ENCODE measurements at places on chromosomes 2 and 18.

- DNase-seq, result no peak
Observed at GRCh38 chr18:55856229-55856628, 268.2 kb upstream of the TCF4 start.

DNA sequence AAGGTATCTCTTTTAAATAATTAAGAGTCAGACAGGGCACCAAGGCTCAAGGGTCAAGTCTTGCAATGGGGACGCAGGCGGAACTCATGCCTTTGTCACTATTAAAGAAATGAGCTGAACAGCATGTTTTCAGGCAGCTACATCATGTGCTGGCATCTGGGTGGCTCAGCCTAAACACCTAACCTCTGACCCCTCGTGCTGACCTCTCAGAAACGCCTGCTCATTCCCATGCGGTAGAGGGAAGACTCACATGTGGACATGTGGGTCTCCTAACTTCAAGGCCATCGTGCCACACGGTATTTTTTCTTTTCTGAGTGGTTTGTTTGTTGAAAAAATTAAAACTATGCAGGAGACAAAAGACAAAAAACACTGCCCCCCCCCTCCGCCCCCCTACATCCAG lies 31.3 kb downstream of the CYP27C1 start:
- DNase-seq, result no peak

GRCh38 chr2:149077861-149078260 lies 39.4 kb downstream of the LYPD6B start:
- no peak for DNase-seq

DNA sequence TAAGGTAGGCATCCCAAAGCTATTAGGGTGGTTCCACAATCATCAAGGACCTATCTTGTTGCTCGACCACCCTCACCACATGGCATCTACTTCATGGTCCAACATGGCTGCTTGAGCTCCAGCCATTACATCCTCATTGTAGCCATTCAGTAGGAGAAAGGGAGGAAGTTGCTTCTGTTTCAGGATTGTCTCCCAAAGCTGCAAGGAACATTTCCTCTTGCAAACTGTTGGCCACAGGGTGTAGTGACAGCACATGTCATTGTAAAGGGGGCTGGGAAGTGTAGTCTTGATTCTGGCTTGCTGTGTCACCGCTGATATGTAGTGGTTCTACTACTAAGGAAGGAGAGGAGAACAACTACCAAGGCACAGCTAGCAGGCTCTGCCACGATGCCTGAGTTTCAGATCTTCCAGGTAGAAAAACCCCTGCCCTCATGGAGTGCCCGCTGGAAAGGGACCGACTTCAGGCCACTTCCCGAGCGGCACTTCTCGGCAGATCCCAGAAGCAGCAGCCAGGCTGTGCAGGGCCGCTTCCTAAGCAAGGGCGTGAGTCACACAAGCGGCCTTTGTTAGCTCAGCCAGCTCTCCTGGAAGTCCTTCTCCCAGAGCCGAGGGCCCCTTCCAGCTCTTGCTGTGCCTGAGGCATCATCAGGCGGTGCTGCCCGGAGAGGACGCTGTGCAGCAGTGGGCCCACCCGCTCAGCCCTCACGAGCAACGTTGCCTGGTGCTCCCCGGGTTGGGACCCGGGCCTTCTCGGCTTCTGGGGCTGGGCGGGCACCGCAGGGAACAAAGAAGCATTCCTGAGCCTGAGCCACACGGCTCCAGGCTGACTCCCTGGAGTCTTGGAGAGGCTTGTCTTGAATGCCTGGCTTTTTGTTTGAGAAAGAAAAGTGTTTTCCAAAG lies 58.2 kb downstream of the HS6ST1 start:
- DNase-seq, result no peak

- no peak for DNase-seq
Observed at GRCh38 chr18:54453996-54454395, 96.3 kb downstream of the C18orf54 start.
